ENCODE measurements at places on chromosomes 11 and 22.

DNA sequence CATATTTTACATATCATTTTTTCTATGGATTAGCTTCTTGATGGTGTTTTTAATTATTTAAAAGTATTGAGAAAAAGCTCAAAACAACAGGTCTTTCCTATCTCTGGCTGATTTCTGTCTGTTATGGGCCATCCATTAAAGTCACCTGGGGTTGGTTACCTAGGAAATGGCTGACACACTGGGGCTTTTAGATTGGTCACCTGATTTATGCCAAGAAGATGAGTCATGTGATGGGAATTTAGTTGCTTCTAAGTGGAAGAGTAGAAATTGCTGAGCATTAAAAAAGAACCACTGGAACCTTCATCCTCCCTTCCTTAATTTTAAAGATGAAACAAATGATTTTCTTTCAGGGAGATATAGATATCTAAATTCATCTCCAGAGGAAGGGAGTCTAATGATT is 48.8 kb upstream of the LARGE1 start:
- no peak for DNase-seq

DNA sequence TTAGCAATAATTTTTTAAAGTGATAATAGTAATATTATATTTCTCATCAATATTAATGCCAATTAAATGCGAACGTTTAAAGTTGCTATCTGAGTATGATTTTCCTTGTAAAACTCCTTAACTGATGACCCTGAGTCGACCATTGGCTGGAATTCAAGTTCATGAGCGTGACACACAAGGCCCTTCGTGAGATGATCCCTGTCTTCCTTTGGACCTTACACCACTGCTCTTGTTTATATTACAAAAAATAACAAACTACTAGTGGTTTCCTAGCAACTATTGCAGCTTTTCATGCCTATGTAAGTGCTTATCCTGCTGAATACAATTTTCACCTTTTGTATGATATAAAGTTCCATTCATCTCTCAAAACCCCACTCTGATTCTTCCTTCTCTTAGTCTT is 752.9 kb downstream of the CNTN5 start:
- no peak for DNase-seq

GRCh38 chr11:44947114-44947513 is 3.6 kb downstream of the TP53I11 start:
- DNase-seq = no peak

- DNase-seq = no peak
Measured at GRCh38 chr11:34907934-34908593, 8.1 kb downstream of the APIP start.

DNA sequence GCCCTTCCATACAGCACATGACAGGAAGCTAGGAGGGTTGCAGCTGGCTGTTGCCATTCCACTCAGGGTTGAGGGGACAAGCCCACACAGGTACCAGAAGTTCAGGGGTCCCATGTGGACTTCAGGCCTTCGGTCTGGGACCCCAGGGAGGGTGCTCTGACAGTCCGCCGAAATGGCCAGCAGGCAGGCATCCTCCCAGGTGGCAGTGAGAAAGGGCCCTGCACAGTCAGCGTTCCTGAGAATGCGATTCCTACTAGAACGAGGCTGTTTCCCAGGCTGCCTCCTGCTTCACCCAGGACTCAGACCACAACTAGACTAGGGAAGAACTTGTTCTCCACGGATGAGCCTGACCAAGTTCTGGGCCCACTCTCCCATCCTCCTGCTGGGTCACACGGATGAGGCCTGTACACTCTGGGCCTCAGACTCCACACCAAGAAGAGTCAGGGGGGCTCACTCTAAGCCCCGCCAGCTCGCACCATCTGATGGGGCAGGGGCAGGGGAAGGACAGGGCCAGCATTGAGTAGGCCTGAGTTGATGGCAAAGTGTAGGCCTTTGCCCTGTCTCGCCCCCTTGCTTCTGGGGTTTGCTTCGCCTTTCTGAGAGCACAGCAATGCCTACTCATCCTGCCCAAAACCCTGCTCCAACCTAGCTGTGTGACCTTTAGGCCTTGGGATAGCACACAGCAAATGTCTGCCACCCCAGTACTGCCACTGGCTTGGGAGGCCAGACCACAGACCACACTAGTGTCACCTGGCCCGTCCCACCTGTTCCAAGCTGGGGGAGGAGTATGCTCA is 14.0 kb downstream of the KCNQ1OT1 start:
- DNase-seq = no peak

GRCh38 chr11:66700337-66700736 is 22.6 kb upstream of the RBM4B start:
- DNase-seq = no peak

GRCh38 chr22:38957046-38957770 is at the start of gene APOBEC3A:
Gene APOBEC3A, plus strand, starts transcription at chr22:38957609. Its CDS starts 83 bp downstream, at chr22:38957692.
- DNase-seq = no peak

DNA sequence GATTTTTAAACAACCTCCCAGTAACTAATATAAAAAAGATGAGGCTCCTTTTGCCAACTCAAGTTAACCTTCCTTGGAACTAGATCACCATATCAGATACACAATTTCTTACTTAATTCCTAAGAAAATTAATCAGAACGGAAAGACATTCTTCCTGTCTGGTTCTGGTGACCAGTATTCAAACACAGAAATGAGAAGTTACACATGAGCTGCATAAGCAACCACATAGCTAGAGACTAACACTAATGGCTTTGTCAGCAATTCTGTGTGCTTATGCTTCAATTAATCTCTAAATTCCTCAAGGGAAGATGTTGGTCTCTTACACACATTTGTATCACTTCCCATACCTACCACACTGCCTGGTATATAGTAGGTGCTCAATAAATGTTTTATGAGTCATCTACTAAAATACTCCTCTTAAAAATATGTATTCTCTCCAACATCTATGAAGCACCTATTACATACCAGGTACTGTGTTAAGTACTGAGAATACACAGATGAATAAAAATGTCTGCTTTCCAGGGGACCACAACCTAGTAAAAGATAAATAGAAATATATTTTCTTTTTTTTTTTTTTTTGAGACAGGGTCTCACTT is 54.5 kb downstream of the GAB2 start:
- no peak for DNase-seq

DNA sequence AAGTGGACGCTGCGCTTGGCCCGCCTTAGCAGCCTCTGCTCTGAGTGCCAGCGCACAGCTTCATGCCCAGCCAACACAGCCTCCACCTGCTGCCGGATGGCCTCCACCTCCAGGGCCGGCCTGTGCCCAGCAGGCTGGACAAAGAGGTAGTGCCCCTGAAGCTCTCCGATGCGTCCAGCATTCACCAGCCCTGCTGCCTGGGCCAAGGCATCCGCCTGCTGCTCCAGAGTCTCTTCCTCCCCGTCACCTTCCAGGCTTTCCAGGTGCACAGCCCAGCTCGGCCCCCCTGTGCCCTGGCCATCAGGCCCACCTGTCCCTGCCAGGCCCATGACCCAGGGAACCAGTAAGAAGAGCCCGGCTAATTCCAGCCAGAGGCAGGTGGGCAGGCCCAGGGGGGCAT is 2.5 kb downstream of the PCSK7 start:
- DNase-seq = no peak

GRCh38 chr11:91081440-91082043 is 858.7 kb upstream of the CHORDC1 start:
- DNase-seq = no peak

GRCh38 chr11:133790995-133791394 is 54.3 kb downstream of the SPATA19 start:
- no peak for DNase-seq

- DNase-seq = no peak
Measured at GRCh38 chr11:46309814-46310259, 32.4 kb downstream of the CREB3L1 start.

- DNase-seq = no peak
Measured at GRCh38 chr11:132456751-132457328, 1075.5 kb downstream of the OPCML start.

DNA sequence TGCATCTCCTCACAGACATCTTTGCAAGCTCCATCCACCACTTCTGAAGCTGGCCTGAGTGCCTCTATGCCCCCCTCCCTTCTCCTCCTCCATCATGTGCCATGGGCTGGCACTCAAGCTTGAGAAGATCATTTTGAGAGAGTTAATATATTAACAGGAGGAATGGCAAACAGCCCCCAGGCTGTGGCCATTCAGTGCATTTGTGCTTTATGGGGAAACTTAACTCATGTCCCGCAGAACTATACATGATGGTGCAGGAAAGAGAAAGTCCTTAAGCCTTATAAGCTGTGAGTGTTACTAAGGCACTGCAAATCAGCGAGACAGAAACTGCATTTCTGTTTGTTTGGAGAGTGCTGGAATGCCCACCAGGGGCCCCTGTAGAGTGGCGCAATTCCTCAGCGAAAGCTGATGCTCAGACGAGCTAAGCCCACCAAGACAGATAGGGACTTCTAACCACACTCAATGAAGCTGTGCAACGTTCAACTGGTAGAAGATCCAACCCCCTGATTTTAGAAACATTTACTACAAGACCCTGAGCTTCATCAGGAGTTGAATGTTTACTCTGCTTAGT is 26.8 kb upstream of the PHLDA2 start:
- no peak for DNase-seq

DNA sequence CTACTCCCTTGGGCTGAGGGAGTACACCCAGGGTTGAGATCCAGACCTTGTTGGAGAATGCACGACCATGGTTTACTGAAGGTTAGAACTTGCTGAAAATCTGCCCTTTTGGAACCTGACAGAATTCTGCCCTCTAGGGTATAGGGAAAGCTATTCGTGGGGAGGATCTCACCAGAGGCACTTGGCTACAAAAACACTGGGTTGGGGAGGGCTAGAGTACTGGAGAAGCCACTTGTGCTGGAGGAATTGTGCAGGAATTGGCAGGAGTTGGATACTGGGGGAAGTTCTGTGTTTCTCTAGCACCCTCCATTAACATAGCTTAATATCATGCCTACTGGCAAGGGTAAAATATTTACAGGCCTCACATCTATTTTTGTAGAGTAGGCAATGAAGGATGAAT is 55.8 kb downstream of the PPME1 start:
- no peak for DNase-seq

DNA sequence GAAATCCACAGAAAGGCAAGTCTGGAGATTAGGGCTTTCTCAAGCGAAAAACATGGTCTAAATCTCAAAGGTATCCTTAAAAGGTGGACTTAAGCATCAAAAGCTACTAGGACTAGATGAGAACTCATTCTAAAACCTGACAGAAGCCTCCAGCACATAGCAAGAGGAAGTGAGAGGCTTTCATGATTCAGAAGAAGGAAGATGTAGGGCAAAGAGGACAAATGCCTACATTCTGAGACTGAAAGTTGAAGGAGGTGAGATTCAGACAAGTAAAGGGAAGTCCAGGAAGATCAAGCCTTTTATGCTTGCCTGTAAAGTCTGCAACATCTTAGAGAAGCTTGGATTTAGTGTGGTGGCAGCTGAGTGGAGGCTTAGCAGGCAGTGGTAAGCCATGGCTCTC is 98.9 kb downstream of the PGR start:
- no peak for DNase-seq

DNA sequence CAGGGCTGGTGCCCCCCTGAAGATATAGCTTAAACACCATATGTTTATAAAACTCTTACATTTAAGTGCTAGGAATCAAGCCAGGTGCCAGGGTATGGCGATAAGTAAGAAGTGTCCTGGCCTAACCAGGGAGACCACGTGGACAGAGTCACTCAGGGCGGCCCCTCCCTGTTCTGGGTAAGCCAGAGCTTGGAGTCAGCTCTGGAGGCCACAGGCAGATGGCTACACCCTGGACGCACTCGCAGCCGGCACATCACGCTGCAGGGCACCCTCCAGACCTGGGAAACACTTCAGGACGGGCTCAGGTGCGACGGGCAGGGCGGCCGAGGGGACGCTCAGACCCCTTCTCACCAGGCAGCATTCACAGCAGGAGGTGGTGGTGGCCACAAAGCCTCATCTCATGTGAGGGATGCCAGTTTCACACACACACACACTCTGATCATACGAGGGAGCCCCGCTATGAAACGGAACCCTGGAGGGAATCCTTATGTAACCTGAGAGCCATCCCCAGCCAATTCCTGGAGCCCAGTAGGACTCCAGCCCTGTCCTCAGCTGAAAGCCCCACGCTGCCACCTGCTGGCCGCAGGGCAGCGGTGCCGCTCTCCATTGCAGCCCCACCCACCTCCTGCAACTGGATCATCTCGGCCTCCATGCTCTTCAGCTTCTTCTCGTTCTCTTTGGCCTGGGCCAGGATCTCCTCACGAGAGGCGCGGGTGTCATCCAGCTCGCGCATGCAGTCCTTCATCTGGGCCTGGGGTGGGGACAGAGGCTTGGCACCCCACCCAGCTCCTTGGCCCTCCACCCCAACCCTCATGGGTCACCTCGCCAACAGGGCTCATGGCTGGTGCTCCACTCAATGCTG is 33.4 kb downstream of the APOL1 start:
- DNase-seq = peak; percentile 72

GRCh38 chr11:134765565-134765964 is 353.5 kb upstream of the B3GAT1 start:
- DNase-seq = no peak

DNA sequence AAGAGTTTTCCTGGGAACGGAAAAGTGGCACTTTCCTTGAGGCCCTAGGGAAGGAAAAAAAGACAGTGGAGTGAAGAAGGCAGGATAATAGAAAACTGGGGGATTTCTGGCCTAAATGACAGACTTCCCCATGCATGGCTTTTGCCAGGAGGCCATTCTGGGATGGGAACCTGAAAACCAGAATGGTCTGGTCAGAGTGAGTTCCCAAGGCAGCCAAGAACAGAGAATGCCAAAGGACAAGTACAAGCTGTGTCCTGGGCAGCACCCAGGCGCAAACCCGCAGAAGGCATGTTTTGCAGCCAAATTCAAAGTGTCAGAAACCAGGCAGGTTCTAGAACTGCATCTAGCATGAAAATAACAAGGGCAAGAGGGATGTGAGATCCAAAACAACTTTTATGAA is 162.4 kb downstream of the SPON1 start:
- DNase-seq = no peak

- no peak for DNase-seq
Measured at GRCh38 chr11:35099278-35100012, 39.5 kb upstream of the CD44 start.

DNA sequence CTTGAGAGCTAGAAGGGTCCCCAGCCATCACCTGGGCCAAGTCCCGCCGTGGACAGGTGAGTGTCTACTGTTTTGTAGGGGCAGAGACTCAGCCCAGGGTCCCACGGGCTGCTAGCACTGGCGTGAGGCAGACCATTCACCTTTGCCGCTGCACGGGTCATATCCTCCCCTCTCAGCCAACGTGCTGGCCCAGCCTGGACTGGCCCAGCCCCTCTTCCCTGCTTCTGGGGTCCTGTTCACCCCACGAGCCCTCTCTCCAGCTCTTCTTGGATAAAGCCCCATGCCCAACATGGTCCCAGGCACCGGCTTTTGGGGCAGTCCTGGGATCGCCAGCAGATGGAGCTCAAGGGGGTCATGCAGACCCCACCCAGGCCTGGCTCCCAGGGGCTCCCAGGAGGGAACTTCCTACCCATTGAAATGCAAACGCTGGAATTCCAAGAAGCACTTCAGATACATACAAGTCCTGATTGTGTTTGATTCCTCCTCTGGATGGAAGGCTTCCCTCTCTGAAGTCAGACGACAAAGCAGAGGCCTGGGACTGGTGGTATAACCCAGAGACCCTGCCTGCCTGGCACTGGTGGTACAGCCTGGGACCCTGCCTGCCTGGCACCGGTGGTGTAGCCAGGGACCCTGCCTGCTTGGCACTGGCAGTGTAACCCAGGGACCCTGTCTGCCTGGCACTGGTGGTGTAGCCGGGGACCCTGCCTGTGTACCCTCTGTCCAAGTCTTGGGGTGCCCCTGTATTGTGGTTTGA is 8.9 kb upstream of the SEPTIN5 start:
- DNase-seq = no peak

- no peak for DNase-seq
Measured at GRCh38 chr11:20876738-20877137, 207.4 kb downstream of the NELL1 start.

- DNase-seq = no peak
Measured at GRCh38 chr11:66346476-66347424, 679 bp downstream of the B4GAT1 start.

- no peak for DNase-seq
Measured at GRCh38 chr11:69644962-69645675, 4.2 kb downstream of the CCND1 start.
